ENCODE measurements at places on chromosomes 1 and 21.

DNA sequence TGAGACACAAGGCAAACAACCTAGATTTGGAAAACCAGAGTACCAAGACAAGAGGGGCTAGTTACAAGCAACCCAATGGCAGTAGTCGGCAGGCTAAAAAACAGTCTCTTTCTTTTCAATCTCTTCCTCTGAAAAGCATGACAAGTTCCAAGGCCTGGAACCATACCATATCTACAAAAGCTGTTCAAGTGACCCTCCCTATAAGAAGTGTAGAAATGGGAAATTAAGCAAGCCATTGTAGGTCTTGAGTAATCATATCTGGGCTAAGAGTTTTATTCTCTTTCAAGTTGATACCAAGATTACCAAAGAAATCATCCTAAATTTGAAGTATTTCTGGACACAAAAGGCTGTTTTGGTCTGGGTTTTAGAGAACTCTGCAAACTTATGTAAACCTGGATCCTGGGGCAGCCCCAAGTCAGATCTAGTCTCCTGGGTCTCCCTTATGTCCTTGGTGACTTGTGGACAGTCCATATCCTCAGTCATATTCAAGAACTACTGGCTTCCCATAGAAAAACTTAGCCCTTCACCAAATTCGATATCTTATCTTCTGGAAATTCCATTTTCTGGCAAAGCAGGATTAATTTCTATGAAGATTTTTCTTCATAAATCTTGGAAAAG, 24.7 kb downstream of the FMO3 start:
- no peak for DNase-seq

DNA sequence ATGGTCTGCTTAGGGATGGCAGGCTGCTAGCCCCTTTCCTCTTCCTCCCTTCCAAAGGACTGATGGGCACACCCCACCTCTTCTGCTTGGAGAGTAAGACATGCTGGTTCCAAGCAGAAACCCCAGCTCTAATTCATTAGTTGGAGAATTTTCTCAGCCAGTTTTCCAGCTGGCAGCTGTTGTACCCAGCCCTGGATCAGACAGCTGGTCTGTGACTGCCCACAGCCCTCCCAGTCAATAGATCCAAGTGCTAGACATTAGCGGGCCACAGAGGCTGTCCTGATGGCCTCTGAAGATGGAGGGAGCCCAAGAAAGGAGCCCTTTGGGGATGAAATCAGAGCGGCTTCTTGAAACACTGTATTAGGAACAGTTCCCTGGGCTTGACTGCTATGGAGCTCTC, 35.8 kb downstream of the ACOT11 start:
- DNase-seq = no peak

GRCh38 chr1:214330715-214331114, 49.8 kb downstream of the SMYD2 start:
- no peak for DNase-seq

GRCh38 chr1:176938375-176938774, 226.1 kb downstream of the ASTN1 start:
- no peak for DNase-seq

DNA sequence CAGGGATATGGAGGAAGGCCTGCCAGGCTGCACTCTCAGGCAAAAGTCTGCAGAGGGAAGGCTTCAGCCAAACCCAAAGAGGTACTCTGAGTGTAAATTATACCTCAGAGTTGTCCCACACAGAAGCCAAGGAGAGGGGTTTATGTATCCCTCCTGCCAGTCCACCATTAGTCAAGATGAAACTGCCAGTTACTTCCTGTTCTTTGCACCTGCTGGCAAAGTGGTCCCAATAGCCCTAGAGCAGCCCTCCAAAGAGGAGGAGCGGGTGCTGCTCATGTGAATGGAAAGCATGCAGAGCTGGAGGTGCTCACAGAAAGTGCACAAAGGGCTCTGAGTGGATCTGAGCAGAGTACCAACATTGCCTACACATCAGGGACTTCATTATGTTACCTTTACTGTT, 37.1 kb upstream of the MCOLN3 start:
- no peak for DNase-seq

GRCh38 chr1:230917284-230918135, 49.2 kb upstream of the C1orf198 start:
- DNase-seq = peak; percentile 51

DNA sequence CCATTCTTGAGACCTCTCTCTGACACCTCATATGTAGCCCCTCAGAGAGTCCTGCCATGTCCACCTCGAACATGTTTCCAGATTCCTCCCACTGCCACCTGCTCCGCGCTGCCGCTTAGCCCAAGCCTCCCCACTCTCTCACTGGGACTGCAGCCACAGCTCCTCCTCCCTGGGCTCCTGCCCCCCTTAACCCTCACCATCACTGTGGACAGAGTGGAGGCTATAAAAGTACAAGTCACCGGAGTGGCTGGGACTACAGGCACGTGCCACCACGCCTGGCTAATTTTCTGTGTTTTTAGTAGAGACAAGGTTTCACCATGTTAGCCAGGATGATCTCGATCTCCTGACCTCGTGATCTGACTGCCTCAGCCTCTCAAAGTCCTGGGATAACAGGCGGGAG, 77.0 kb downstream of the VWA5B1 start:
- DNase-seq = no peak
